ENCODE measurements at places on chromosomes 1 and 21. TPM values are rescaled to one million over a fixed set of nuclear protein-coding genes. Genes with fewer than 3 reads are reported as not detected.

TMEM51 gene
- 13.1 TPM for polyA plus RNA-seq

LEFTY2 gene
- 1.1 TPM for polyA plus RNA-seq

GRCh38 chr1:91901231-91901630 lies 15.3 kb upstream of the TGFBR3 start:
- no peak for DNase-seq

GRCh38 chr1:2594001-2594640 lies 7.5 kb downstream of the PRXL2B start:
- DNase-seq, result peak; percentile 66

GRCh38 chr1:152313319-152313801 lies 11.7 kb downstream of the FLG start:
- no peak for DNase-seq

DNA sequence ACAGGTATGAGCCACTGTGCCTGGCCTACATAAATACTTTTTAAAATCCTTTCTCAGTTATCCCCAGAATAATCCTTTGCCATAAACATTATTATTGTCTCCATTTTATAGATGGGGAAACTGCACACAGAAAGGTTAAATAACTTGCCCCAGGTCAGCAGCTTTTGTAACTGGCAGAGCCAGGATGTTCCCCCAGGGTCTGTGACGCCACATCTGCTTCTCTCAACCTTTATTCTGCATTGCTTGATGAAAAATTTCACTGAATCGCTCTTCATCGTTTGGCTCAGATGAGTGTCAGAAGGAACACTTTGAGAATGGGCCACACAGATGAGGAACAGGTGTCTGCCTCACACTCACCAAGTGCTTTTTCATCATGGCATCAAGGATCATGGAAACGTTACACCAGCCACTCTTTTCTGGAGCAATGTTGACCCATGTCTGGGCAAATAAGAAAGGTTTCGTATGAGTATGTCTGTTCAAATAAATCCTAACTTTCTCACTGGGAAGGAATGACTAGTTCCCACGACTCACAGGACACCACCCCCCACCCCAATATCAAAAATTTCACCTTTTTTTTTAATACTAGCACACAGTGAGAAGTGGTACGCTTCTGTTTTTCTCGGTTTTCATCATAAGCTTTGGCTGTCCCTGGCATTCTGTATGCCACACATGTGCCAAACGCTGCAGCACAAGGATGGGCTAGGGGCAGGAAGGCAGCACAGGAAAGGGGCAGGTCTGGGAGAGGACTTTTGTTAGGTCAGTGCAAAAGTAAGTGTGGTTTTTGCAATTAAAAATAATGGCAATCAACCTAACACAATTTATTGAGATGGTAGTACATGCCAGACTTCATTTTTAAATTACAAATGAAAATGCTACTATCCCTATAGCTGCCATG lies 9.0 kb upstream of the PTGFRN start:
- DNase-seq, result no peak

DNA sequence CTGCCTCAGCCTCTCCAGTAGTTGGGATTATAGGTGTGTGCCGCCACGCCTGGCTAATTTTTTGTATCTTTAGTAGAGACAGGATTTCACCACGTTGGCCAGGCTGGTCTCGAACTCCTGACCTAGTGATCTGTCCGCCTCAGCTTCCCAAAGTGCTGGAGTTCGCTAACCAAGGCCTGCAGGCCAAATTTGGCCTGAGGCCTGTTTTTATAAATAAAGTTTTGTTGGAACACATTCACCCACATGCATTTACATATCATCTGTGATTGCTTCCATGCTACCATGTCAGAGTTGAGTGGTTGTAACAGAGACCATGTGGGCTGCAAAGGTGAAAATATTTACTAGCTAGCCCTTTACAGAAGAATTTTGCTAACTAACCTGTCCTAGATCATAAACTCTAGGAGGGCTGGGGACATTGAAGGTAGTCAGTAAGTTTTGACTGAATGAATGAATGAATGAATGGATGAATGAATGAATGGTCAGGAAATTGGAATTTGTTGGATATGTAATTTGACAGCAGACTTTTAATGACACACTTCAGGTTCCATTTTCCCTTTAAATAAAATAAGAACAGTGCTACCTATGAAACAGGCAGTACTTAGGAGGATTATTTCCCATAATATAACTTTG lies 38.4 kb downstream of the ROR1 start:
- DNase-seq, result no peak
